Stimulated activated CD8-positive, alpha-beta memory T cell treated with anti-CD3 and anti-CD28 coated beads, Interleukin-15, amount 100 ng/mL, for 48 hours (primary cell): ENCODE measurements at places on chromosomes 2 and 18.

DNA sequence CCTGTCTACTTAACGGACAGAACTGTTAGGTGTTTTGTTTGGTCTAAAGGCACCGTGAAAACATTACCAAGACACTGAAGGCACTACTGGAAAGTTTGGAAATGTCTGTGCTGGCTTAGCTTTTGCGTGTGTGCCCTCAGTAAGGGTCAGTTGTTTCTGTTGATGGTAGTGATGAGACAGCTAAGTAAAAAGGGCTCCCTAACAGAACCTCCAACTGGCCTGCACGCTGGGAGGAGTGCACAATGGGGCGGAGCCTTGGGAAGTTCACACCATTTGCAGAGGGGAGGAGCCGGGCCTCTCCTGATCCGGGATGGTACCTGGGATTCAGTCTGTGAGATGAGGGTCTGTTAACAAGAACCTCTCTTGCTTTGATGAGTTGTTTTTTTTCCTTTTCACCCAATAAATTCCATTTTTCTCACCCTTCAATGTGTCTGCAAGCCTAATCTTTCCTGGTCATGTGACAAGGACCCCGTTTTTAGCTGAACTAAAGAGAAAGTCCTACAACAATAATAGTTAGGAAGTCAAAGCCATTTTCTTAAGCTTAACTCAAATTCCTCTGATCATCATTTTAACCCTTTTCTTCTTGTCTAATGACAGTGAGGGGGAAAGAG is 368.7 kb downstream of the PARD3B start:
- DNase-seq, result no peak

DNA sequence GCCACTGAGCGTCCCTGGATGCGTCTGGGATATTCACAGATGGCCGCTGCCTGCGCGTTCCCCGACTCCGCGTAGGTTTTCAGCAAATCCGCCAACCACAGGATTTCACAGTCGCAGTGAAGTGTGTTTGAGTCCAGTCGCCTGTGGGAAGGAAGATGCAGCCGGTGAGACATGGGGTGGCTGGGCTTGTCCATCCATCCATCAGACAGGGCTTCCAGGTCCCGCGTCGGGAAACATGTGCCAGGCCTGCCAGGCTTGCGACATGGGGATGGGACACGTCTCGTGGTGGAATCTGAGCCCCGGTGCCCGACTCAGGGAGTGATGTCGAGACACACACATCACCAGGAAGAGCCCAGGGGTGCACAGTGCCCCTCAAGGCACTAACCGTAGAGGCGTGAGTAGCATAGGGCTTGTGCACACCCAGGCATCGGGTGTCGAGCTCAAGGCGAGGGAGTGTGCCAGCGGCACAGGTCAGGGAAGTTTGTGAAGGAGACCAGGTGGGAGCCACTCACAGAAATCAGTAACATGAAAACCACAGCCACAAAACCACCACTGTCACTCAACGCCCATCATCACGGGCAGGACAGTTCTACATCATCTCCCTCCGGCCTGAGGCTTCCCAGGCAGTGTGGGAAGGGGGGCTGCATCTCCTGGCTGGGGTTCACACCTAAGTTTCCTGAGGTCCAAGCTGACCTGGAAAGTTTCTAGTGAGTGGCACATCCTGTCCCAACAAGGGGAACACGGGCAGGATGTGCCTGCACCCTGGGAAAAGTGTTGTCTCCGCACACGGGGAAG is 63.9 kb downstream of the PXDN start:
- DNase-seq, result no peak

- no peak for DNase-seq
Measured at GRCh38 chr18:63603772-63604171, 16.6 kb downstream of the SERPINB13 start.

GRCh38 chr2:159600752-159601151 is 15.6 kb downstream of the BAZ2B start:
- DNase-seq, result no peak

DNA sequence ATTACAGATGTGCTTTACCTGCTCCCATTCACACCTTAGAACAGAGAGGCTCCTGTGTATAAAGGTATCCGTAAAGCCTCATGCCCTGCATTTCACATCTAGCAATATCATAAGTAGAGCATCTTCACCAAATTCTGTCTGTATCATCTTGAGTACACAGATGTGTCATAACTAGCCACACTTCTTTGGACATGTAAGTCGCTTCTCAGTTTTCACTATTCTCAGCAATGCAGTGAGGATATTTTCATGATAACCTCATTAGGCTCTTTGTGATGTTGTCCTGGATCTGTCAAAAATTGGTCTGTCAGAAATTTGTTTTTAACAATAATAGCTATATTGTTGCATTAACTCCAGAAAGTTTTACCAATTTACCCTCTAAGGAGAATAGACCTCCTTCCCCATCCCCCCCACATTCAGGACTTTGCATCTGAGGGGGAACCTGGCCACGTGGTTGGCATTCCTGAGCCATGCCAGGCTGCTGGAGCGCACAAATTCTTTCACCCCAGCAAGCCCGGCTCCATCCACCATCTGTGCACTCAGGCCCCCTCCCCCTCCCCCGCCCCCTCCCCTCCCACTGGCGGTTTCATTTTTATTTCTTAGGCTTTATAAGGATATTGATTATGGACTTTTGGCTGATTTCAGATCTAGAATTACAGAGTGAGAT is 34.1 kb downstream of the AGAP1 start:
- DNase-seq, result no peak

GRCh38 chr2:62364791-62365528 is 141.0 kb downstream of the TMEM17 start:
- no peak for DNase-seq

GRCh38 chr2:74975016-74975415 is 16.6 kb downstream of the POLE4 start:
- DNase-seq, result no peak
